Fibroblast of skin of left quadriceps (primary cell): ENCODE measurements at places on chromosomes 12 and 14.

GRCh38 chr14:65926504-65926903, 514.0 kb downstream of the FUT8 start:
- DNase-seq, result no peak

DNA sequence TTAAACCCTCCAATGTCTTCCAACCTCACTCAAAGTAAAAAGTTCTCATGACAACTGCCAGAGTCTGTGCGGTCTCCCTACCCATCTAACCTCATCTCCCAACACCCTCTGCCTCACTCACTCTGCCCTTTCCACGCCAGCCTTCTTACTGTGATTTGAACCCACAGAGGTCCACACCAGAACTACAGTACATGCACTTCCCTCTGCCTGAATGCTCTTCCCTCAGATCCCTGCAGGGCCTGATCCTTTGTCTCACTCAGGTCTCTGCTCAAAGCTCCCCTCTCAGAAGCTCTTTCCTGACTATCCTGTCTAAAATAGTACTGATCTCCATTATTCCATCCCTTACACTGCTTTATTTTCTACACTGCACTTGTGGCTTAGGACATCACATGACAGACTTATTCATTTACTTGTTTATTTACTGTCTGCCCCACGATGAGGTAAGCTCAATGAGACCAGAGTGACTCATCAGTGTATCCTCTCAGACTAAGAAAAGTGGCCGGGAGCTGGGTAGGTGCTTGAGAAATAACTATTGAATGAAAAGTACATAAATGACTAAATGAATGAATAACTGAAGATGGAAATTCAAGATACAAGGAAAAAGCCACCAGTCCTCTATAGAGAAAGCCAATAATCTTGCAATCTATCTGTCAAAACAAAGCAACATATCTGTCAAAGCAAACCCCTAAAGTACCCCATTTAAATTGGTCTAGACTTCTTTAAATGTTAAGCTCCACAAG, 17.1 kb downstream of the POMT2 start:
- peak; percentile 59 for DNase-seq

GRCh38 chr14:97747316-97747715, 950.1 kb downstream of the VRK1 start:
- DNase-seq, result no peak

DNA sequence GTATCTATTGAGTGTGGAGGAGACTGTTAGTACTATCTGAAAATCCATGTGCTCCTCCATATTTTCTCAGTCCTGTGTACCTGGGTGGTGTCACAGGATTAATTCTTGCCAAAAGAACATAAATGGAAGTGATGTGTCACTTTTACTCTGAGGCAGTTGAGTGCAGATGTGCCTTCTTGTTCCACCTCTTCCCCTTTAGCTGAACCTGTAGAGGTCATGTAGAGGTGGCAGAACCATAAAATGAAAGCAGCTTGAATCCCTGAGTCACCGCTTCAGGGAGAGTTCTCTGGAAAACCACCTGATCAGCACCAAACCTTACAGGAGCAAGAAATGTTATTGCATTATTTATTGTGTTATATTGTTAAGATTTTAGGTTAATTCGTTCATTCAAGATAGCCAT, 14.7 kb upstream of the SLC25A3 start:
- no peak for DNase-seq

- DNase-seq, result no peak
Observed at GRCh38 chr12:94714378-94715114, 64.2 kb upstream of the TMCC3 start.

GRCh38 chr12:108380382-108380781, 41.3 kb upstream of the CMKLR1 start:
- DNase-seq, result no peak

- no peak for DNase-seq
Observed at GRCh38 chr12:109497675-109498074, 20.2 kb downstream of the UBE3B start.

DNA sequence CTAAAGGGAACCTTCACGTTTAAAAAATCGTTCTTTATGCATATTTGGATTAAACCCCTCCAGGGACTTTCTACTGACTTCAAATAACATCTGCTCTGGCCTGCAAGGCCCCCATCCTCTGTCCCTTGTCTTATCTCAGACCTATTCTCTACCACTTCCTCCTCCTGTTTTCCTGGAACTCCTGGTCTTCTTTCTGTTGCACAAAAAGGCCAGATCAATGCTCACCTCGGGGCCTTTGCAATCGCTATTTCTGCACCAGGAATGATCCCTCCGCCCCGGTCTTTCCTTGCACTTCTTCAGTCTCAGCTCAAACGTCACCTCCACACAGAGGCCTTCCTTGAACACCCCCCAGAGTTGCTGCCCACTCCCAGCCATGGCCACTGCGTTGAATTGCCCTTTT, 57.6 kb upstream of the BEGAIN start:
- DNase-seq, result no peak
